ENCODE measurements at places on chromosomes 3 and 15. TPM values are rescaled to one million over a fixed set of nuclear protein-coding genes. Genes with fewer than 3 reads are reported as not detected.

DNA sequence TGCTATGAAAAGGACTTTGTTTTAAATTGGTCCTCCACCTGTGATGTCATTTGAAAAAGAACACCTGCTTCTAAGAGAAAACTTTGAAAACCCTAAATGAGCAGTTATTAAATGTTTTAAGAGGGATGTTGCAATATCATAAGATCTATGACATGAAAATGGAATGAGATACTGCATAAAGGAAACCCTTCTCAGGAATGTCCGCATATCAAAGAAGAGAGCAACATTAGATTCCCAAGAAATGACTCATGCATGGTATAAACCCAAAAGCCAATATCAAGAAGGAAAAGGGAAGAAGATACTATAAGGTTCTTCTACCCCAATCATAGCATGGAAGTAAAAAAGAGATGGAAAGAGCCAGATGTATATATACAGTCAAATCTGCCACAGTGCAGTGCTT lies 627.5 kb upstream of the LMCD1 start:
- no peak overlapping the region for H3K27ac ChIP-seq
- no peak for DNase-seq
- H3K4me1 ChIP-seq: no peaks in the 10 kb centered on the region
- no peak overlapping the region for H3K4me3 ChIP-seq

DNA sequence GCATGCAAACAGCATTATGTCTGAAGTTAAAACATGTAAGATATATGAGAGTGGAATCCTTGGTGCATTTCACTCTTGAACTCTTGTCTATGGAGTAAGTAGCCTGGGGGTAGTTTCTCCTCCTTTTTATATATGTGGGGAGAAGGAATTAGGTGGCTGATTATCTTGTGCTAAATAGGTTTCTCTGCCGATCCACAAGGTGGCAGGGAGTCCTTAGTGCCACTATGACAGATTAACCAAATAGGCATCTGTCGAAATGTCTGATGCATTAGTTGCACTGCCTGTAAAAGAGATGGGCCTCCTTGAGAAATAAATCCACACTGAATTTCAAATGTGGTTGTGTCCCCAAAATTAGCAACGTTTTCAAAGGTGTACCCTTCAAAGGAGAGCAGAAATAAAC lies 170.1 kb downstream of the CNTN4 start:
- no peaks in the 10 kb centered on the region for H3K36me3 ChIP-seq
- no peak overlapping the region for H3K4me3 ChIP-seq
- no peaks in the 10 kb centered on the region for H3K4me1 ChIP-seq
- no peak overlapping the region for H3K27ac ChIP-seq
- no peak for DNase-seq

DNA sequence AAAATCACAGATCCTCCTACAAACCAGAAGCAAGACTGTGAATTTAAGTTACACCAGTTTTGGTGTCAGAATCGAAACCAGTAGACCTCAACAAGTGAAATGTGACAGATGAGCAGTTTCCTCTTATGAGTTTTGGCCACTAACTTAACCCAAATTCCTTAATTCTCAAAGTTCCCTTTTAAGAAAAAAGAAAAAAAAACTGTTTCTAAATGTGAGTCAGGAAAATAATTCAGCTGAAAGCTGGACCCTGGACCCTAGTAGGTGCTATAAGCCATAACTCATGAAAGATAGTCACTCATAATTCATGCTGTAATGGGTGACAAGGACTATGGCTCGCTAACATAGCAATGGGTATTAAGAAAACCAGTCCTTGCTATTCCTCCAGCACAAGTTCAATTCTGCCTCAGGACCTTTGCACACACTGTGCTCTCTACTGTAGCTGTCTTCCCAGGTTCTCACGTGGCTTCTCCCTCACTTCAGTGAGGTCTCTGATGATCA lies 9.0 kb upstream of the THRB start:
- H3K4me1 ChIP-seq: no peaks in the 10 kb centered on the region
- H3K36me3 ChIP-seq: no peaks in the 10 kb centered on the region
- no peak for DNase-seq
- H3K4me3 ChIP-seq: no peak overlapping the region

DNA sequence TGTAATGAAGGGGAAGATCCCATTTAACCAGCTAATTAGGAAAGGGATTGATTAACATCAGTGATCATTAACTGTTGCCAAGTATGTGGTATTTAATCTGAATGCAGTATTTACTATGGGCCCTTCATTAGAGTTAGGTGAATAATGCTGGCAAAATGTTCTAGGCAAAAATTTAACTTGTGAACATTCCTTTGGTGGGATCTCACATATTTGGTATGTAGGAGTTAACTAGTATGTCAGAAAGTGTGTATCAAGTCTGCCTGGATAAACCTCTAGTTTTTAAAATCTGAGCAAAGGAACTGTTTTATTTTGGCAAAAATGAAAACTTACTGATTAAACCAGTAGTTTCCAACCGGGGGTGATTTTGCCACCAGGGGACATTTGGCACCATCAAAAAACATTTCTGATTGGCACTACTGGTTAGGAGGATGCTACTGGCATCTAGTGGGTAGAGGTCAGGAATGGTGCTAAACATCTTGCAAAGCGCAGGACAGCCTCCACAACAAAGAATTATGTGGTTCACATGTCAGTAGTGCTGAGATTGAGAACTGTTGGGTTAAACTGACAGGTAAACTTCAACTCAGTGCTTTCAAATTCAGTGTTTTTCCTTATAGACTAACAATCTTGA lies 22.5 kb downstream of the LRTM1 start:
- H3K4me3 ChIP-seq: no peak overlapping the region
- no peaks in the 10 kb centered on the region for H3K4me1 ChIP-seq
- DNase-seq: no peak
- H3K36me3 ChIP-seq: no peaks in the 10 kb centered on the region

GRCh38 chr3:66350601-66351000 lies 129.8 kb downstream of the SLC25A26 start:
- no peaks in the 10 kb centered on the region for H3K36me3 ChIP-seq
- H3K4me3 ChIP-seq: no peak overlapping the region
- no peaks in the 10 kb centered on the region for H3K27me3 ChIP-seq
- no peaks in the 10 kb centered on the region for H3K4me1 ChIP-seq
- DNase-seq: no peak

The COL7A1 gene
- 2.6 TPM for total RNA-seq

The BOC gene
- 10.6 TPM for total RNA-seq

The SOX2 gene
- total RNA-seq: 0.51 TPM
